NCI-H1930 (cell line): ENCODE measurements at places on chromosomes 1 and 21.

- DNase-seq = no peak
Measured at GRCh38 chr1:17933971-17934370, 173.6 kb upstream of the IGSF21 start.

- no peak for DNase-seq
Measured at GRCh38 chr1:103111926-103112325, 3.6 kb upstream of the COL11A1 start.

GRCh38 chr1:207219979-207220889 lies 101.2 kb upstream of the CD55 start:
- no peak for DNase-seq

DNA sequence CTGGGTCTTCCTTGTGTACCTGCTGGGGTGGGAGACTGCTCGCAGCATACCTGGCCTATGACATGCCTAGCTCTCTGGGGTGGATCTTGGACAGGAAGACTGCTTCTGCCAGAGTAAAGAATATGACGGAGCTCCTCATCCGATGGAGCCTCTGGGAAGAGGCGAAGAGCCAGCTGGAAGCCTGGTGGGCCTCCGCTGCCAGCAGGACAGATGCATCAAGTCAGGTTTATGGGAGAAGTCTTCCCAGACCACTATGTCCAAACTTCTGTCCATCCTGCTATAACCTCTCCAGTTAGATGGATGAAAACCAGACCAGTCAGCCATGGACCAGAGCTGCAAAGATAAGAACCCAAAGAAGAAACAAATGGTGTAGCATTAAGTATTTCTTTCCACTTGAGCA lies 27.7 kb upstream of the NGF start:
- no peak for DNase-seq

- DNase-seq = no peak
Measured at GRCh38 chr1:65009724-65010420, 43.5 kb upstream of the JAK1 start.

DNA sequence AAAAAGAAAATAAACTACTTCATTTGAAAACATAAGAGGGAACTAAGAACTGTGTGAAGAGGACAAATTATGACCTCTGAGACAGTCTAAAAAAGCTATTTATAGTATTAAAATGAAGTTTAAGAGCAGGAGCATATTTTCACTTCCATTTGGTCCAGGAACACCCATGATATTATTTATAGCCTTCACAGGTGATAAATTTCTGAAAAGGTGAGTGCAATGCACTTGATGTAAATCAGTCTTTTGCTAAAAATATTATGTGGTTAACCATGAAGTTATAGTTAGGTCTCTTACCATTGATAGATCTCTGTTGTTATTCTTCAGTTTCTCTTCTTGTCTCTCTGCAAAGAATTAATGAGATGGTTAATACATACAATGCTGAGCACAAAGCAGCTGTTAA lies 14.7 kb downstream of the TMCO1 start:
- DNase-seq = no peak

DNA sequence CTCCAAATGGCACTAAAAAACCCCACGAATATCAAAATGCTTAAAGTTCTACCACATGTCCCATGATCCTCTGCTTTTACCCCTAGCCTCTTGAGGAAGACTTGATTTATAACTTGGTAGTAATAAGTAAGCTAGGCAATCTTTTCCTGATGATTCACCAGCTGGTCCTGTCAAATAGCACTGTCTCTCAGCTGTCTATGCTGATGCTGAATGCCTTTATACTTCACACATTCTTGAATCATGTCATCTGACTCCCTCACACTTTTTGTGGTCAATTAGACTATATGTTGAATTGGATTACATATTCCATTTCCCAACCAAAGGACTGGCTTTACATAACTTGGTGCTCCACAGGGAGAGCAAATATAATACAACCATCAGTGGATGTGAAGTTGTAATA lies 16.6 kb downstream of the C21orf91 start:
- DNase-seq = no peak

GRCh38 chr1:100364697-100365096 lies 12.4 kb downstream of the CDC14A start:
- no peak for DNase-seq

- no peak for DNase-seq
Measured at GRCh38 chr1:202160377-202160940, at the start of gene PTPN7. Gene PTPN7 (minus strand): TSS chr1:202160602. CDS start chr1:202159402, 1,200 bp downstream.

GRCh38 chr1:97923811-97924210 lies 3.0 kb upstream of the DPYD start:
- DNase-seq = no peak

- no peak for DNase-seq
Measured at GRCh38 chr1:74713849-74714248, 19.0 kb downstream of the CRYZ start.

DNA sequence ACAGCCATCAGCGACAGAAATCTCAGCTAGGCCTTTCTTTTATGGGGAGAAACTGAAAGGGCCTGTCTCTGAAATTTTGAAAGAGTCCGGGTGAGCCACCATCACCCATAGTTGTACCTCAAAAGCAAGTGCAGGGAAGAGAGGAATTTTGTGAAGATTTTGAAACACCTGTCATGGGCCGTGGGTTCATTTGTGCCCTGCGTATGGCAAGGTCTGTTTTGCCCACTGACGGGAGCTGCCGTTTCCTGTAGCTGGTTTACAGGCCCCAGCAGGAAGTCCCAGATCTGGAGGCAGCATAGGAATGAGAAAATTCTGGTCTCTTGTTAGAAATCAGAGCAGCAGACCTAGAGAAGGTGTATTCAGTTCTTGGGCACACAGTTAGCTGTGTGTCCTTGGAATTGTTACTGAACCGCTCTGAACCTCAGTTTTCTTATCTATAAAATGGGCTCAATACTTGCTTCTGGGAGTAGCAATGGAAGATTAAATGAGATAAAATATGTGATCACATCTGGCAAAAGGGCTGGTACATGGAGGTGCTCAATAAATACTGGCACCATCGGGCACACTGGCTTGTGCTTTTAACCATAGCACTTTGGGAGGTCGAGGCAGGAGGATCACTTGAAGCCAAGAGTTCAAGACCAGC lies 52.5 kb downstream of the MAN1C1 start:
- DNase-seq = no peak

DNA sequence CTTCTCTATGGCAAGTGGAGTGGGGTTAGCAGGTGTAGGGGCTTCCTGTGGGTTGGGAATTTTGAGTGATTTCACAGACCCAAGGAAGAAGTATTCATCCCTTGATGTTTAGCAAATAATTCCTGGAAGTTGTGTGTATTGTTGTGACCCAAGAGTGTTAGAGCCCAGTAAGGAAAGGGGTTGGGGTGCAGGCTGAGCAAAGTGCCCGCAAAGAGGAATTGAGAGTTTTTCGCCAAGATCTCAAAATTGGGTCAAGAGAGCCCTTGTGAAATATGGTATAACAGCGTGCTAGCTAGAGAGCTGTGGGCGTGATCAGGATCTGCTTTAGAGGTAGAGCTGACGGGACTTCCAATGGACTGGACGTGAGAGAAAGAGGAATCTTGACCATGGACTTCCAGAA lies 73.0 kb upstream of the LAPTM5 start:
- DNase-seq = no peak

DNA sequence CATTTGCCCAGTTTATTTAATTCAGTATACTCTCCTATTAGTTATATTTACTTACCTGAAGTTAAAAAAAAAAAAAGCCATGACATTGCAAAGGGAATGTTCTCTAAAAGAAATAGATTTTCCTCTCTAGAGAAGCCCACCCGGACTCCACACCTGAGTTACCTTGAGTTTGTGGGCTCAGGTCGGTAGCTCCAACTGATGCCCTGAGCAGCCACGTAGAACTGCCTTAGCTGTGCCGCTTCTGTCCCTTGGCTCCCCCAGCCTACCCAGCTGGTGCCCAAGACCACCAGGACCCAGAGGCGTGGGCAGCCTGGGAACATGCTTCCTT lies 250 bp downstream of the F5 start:
- no peak for DNase-seq

- DNase-seq = no peak
Measured at GRCh38 chr1:67886076-67886475, 52.8 kb upstream of the GNG12 start.

DNA sequence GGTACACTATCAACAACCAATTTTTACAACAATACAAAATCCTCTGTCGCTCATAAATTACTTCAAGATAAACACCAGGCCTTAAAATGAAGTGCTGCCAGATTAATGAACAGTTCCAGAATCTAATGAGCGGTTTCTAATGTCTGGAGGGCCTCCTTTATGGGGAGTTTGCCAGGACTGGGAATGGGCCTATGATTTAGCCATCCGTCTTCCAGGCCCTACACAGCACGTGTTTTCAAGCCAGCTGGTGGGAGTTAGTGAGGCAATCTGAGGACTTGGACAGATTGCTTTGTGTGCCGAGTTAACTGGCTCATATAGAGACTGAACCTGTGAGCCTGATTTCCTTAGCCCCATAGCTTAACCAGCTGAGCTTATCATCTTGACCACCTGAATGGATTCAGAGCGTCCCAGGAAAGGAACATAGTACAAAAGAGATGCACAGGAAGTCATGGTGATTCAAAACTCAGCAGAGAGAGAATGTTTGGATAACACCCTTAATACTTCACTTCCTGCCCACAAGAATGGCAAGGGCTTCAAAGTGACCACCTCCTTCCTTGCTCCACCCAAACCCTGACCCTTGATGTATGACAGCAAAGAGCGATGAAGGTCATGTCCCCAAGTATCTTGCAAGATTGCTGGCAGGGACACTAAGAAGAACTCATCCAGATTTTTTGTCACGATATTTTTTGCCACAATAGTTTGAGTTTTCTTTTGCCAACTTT lies 143.5 kb downstream of the SLC30A10 start:
- no peak for DNase-seq

DNA sequence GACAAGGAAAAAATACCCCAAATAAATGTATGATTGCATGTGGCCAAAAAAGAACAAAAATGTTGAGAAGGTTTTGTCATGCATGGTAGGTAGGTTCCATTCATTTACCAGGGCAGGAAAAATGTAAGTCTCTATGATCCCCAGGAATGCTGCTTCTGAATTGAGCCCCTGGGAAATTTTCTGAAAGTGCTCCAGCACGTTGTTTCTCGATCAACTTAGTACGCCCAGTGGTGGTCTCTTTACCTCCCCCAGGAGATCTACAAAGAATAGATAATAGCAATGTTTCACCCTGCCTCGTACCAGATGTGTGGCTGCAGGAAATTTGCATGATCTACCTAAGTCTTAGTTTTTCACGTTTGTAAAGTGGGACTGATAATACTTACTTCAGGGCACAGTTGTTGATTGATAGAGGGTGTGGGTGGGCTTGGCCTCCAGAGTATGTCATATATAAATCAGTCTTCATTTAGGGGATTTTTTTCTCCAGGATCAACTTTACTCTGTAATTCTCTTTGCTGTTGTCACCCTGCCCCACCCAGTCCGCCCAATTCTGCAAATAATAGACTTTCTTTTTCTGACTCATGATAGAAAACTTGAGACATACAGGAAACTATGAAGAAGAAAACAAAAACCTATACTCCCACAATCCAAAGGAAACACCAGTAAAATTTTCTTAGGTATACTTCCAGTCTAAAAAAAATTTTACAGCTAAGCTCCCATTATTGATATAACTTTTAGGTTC lies 462.0 kb upstream of the RUNX1 start:
- no peak for DNase-seq

- DNase-seq = no peak
Measured at GRCh38 chr1:113647164-113647563, 112.1 kb downstream of the PHTF1 start.

DNA sequence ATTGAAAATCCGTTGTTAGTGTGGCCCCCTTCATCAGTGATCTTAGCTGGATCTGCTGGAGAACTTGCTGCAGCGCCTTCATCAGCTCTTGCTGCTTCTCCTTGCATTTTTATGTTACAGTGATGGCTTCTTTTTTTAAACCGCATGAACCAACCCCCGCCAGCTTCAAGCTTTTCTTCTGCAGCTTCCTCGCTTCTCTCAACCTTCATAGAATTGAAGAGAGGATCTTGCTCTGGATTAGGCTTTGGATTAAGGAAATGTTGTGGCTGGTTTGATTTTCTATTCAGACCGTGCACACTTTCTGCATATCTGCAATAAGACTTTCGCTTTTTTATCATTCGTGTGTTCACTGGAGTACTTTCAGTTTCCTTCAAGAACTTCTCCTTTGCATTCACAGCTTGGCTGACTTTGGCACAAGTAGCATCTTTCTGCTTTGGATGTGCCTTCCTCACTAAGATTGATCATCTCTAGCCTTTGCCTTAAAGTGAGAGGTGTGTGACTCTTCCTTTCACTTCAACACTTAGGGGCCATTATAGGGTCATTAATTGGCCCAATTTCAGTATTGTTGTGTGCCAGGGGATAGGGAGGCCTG lies 13.1 kb downstream of the RNF187 start:
- no peak for DNase-seq

GRCh38 chr1:10489291-10490055 lies 14.7 kb downstream of the PEX14 start:
- no peak for DNase-seq

DNA sequence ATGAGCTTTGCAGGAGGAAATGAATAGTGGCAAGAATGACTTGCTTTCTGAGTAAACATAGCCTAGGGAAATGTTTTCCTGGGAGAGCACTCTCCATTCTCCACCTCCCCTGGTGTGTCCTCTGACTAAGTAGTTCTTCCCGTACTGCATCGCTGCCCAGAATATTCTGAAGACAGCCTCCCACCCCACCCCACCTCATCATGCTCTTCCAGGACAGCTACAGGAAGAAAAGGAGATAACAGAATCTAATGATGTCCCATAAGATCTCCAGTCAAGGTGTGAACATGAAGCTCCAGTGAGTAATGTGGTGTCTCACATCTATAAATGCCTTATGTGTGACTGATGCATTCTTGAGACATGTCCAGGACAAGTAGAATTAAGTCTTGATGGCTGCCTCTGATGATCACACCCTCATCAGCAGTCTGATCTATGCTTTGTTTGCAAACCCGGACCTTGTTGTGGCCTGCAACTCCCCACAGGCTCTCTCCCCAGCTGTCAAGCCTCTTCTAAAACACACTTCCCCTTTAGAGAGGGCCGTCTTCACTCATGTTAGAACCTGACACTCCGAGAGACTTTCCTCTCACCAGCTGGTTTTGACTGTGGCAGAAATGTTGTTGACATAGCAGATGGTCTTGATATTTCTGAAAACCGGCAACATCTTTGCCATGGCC lies 183.0 kb downstream of the CYYR1 start:
- no peak for DNase-seq

DNA sequence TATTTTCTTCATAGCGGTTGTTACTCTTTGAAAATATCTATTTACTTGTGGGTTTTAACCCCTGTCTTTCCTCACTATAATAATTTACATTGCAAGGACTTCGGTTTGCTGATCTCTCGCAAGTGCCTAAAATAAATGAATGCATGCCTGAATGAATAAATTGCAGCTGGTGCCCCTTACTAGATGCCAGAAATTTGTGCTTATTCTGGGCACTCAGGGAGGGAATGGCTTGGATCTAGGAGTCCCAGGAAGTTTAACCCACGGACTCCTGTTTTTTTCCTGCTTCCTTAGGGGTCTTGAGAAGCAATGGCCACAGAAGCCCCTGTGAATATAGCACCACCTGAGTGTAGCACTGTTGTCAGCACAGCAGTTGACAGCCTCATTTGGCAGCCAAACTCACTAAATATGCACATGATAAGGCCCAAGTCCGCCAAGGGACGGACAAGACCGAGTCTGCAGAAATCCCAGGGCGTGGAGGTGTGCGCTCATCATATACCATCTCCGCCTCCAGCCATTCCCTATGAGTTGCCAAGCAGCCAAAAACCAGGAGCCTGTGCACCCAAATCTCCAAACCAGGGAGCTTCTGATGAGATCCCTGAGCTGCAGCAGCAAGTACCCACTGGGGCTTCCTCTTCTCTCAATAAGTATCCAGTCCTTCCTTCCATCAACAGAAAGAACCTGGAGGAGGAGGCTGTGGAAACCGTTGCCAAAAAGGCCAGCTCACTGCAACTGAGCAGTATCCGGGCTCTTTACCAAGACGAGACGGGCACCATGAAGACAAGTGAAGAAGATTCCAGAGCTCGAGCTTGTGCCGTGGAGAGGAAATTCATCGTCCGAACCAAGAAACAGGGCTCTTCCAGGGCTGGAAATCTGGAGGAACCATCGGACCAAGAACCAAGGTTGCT lies 4.2 kb upstream of the PLA2G2C start:
- no peak for DNase-seq
